ENCODE measurements at places on chromosomes 11 and 22. TPM values are rescaled to one million over a fixed set of nuclear protein-coding genes. Genes with fewer than 3 reads are reported as not detected.

EFCAB6 gene
- 8.5 TPM for total RNA-seq

DNA sequence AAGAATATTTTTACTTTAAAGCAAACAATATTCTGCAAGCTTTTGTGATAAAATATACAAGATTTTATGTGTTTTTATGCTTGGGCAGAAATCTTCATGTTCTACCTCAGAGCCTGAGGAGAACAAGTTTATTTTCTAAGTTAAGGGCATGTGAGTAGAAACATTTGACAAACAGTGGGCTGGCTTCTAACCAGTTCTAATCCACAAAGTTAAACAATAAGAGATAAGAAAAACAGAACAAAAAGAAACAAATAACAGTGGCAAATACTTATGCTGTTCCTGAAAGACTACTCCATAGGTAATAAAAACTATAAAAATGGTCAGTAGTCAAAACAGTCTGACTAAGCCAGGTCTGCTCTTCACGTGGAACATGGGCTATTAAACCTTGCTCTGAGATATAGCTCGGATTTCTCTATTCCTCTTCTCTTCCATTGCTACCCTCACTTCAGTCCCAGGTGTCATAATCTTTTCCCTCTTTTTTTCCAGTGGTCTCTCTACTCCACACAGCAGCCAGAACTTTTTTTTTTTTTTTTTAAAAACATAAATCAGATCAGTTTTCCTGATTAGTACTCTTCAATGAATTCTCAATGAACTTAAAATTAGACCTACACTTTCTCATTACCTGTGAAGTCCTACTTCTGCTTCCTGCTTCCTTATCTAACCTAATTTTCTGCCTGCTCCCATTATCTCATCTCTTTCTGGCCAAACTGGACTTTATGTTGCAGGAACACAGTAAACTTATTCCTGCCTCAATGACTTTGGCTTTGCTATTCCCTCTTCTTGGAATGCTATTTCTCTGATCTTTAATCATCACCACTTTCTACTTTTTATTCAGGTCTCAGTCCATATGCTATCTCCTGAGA is 671.1 kb upstream of the CCDC90B start:
- DNase-seq: peak; percentile 24

DNA sequence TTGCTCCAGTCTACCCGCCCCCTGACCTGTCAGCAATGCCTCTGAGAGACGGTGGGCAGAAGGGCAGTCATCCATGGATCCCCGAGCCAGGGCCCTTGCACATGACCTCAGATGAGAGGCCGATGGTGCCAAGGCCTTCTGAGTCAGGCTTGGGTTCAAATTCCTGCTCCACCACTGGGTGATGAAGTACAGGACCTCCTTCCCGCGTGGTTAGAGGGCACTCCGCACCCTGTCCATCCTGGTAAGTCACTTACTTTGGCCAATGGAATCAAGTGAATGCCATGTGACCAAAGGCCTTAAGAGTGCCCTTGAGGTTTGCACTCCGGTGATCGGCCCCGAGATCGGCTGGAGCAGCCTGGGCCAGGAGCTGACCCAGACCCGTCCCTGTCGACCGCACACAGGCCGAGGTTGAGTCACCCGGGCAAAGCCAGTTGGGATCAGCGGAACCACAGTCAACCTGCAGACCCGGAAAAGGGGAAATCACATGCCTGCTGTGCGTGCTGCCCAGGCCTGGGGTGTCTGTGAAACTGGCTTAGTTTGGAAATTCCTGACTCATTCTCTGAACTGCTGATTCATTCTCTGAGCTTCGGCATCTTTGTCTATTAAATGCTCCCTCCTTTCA is 48.9 kb downstream of the RTL6 start:
- DNase-seq: no peak

DNA sequence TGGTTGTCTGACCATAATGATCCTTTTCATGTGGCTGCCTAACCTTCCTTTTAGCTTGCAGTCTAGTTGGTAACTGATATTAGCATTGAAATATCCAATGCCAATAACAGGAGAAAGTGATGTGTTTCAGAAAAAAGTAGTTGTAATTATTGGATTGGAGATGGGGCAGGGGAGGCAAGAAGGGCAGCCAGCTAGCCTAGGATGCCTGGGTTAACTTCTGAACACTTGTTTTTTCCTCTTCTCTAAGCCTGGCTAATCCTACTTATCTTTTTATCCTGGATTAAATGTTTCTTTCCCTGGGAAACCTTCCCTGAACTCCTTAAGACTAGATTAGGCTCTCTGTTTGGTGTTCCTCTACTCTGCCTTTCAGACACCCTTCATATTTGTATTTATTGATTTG is 380.2 kb downstream of the TMEM135 start:
- no peak for DNase-seq

GRCh38 chr11:20869123-20869522 is 199.7 kb downstream of the NELL1 start:
- no peak for DNase-seq

GRCh38 chr11:107018219-107018901 is at the start of gene GUCY1A2:
Gene GUCY1A2 (minus strand): TSS chr11:107018476. CDS start chr11:107018055, 421 bp downstream.
- peak; percentile 78 for DNase-seq

KRTAP5-7 gene
- not detected for total RNA-seq

FAM180B gene
- total RNA-seq: 1.2 TPM

DNA sequence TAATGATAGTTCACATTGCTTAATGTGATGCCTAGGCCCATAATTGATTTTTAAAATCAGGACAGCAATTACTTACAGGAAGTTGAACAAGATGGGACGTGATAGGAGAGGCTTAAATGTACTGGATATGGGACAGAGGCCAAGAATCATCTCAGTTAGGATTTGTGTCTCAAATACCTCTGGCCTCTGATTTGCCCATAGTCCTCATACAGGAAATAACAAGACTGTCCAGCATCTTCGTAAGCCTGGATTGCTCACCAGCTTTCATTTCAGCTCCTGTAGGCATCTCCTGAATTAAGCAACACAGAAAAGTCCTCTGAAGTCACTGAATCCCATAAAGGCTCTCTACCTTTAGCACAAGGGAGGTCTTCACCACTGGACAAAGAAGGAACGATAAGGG is at the start of gene MRGPRX3:
TSS of gene MRGPRX3 (plus strand) at position 231 of the 400 bp plus-strand sequence. CDS start 4,632 bp downstream, outside the sequence.
- DNase-seq: no peak

GRCh38 chr22:39083212-39084165 is 6.4 kb downstream of the APOBEC3G start:
- no peak for DNase-seq

AP5B1 gene
- 21.3 TPM for total RNA-seq
